ENCODE measurements at places on chromosomes 3 and 15.
A peak's percentile ranks its signal among the peaks of the same experiment; 100 is the strongest.

DNA sequence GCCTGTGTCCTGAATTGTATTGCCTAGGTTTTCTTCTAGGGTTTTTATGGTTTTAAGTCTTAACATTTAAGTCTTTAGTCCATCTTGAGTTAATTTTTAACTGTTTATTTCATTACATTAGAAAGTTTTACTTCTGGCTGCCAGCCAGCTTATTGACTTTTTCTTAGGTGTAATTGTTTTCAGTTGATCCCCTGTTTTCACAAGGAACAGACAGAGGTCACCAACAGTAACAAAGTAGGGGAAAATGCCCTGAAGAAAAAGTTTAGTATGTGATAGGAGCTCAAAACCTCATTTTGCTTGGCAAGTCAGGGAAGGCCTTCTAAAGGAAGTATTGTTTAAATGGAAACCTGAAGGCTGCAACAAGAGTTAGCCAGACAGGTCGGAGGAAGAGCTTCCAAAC is 10.4 kb downstream of the WDR48 start:
- no peak for ATAC-seq

- ATAC-seq = no peak
Observed at GRCh38 chr3:116930786-116931185, 221.2 kb downstream of the TUSC7 start.

DNA sequence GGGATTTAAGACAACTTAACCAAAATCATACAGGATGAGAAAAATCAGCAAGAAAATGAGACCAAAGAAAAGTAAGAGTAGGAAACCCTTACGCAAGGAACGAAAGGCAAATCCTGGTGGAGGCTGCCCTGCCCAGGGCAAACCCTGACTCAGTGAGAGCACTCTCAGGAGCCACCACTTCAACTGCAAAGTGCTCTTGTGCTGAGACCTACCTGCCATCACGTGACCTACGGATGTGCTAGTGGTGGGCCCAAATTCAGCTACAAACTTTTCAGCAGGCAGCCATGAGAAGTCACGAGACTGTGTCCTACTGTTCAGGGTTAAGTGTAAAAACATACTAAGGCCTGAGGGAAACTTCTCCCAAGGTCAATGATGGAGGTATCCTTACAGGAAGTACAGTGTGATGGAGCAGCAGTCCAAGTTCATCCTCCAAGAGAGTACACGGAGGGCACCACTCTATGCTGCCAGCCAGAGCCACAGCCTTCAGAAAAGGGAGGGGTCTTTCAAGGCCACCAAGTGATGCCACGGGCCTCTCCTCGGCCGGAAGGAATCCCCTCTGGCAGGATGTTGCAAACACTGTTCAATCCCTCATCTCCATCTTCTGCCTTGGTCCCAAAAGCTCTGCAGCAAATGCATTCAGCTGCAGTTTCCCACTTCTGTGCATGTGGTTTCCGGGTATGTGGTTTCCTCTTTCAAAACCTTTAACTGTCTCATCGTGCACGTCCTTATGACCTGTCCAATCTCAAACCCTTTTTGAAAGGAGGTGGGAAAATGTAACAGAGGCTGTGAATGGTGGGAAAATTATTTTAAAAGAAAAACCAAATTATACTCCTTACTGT is 9.5 kb downstream of the CHSY1 start:
- ATAC-seq = no peak

GRCh38 chr3:71039332-71039731 is 544.2 kb downstream of the FOXP1 start:
- no peak for ATAC-seq

DNA sequence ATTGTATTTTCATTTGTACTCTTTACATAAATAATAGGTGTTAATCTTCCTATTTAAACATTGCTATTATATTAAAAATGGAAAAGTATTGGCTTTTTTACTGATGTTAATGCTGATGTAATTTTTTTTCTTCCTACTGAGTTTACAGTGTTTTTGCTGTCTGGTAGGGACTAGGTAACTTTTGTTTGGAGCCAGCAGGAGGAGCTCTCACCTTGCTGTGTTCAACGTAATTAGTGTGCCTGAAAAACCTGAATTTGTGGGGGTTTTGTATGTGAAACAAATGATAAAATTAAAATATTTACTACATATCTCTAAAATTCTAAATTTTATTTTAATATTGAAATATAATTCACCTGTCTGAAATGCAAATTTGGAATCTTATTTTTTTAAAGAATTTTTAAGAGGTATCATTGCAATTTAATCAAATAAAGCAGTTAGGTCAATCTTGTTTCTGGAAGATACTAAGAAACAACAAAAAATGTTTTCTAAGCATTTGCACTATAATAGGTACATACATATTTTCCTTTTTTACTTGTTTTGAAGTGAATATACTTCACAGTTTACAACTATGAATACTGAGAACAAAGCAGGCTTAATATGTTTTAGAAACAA is 48.8 kb downstream of the EPHA6 start:
- no peak for ATAC-seq

DNA sequence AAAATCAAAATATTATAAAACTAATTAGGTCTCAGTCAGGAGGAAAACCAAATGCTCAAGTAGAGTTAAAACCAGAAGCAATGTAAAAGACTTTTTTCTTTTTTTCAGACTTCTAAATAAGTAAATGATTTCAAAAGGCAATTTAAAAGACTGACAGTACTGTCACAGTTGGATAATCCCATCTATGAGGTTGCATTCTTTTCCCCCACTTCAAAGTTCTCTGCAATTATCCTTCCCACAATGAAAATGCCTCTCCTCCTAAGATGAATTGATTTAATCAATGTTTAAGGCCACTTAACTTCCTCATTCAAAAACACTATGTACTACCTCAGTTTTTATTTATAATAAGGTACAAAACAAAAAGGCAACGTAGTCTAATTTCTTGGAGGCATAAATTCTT is 8.1 kb downstream of the MRPL3 start:
- ATAC-seq = no peak

GRCh38 chr3:24323272-24323671 is 171.4 kb downstream of the THRB start:
- no peak for ATAC-seq

DNA sequence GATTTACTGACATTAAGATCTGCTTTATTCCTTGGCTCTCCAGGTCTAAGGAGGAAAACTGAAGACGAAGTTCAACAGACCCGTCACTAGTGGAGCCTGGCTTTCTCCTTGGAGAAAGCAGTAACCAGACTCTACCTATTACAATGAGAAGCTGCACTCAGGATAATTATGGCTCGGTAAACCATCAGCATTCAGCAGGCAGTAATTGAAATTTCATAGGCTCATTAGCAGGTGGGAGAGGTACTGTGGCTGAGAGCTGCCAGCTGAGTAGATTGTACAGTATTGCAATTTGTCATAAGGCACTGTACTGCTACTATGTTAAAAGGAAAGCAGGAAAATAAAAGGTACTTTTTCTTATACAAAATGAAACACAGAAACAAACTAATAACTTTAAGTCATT is 51.2 kb downstream of the CHAC1 start:
- ATAC-seq = no peak

DNA sequence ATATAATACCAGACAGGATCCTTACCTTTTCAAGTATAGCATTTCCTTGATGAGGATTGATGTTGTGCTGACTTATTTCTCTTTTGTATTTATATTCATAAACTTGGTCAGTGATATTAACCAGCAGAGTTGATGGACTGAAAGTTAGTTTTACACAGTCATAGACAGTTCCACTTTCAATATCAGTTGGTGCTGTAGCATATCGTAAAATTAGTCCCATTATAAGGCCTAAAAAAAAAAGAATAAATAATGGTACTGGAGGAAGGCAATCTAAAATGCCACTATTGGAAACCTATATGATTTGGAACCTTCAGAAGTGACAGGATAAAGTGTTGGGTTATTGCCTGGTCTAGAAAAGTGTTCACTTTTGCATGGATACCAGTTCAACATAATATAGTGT is 16.3 kb downstream of the SLC9A9 start:
- ATAC-seq = no peak

DNA sequence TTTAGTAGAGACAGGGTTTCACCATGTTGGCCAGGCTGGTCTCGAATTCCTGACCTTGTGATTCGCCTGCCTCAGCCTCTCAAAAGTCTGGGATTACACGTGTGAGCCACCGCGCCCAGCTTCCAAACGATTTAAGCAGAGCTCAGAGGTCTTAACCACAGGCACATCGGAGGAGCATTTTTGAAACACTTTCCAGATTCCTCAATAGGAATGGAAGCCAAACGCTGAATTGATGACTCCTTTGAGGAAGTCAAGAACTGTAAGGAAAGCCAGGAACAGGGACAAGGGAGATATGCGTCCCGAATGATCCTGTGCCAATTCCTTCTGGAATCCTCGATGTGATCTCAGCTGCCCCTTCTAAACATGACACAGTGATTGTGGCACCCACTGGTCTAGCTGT is 40.0 kb downstream of the TRH start:
- no peak for ATAC-seq

- no peak for ATAC-seq
Observed at GRCh38 chr15:62343397-62343796, 178.3 kb upstream of the C2CD4B start.

- ATAC-seq = no peak
Observed at GRCh38 chr15:42079401-42079908, 14.9 kb downstream of the PLA2G4D start.

DNA sequence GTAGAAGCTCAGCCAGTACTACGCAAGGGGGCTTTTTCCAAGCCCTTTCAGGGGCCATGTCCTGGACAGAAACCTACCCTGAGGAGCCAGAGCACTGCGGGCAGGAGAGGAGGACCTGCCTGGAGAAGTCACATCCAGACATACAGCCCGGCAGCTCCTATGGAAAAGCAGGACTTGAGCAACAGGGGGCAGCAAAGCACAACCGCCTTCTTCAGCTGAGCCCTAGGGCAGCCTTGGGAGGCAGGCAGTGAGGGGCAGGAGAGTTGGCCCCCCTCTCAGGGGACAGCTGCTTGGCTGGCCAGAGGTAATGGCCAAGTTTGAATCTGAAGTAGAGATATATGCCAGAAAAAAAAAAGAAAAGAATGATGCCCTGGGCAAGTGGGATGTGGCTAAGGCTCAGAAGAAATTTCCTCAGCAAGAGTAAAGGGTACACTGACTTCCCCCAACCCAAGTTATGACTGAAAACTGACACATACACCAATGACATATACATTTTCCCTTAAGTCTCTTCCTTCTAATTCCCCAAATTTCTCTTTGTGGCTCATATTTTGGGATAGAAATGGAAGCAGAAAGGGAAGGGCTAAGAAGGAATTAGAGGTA is 56.9 kb downstream of the CYP19A1 start:
- peak; percentile 67 for ATAC-seq

DNA sequence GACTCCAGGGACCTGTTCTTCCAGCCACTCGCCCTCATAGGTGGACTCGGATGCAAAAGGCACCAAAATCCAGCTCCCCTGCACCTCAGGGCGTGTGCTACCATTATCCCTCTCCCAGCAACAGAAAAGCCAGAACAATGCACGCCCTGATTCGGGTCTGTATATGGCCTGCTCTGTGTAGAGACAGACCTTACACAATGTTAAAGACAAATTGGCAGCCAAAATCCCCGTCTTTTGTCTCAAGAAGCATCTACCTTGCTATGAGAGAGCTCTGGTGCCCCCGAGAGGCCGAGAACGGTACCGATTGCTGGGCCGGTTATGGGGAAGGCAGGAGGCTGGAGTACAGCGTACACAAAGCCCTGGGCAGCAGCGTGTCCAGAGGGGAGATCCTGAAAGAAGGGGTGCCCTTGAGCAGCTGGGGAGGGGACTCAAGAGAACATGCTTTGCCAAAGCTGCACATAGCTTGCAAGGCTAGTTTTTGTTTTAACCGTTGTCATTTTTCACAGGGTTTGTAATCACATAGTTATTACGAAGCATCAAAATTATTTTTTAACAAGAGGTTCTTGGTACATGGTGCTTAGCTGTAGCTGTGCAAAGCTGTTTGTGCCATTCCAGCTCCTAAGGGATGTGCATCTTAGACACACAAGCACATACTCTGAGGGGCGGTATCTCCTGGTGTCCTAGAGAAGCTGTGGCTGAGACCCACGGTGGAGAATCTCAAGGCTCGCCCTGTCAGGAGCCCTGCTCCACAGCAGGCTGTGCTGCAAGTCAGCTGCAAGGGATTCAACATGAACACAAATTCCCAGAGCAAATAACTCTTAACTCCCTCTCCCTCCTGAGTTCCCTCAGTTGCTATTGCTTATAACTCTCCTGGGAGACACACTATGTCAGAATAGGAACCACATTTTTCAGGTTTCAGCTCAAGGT is 461.5 kb upstream of the PPP2R3A start:
- peak; percentile 53 for ATAC-seq

GRCh38 chr15:63448266-63448665 is 56.1 kb upstream of the USP3 start:
- ATAC-seq = no peak

DNA sequence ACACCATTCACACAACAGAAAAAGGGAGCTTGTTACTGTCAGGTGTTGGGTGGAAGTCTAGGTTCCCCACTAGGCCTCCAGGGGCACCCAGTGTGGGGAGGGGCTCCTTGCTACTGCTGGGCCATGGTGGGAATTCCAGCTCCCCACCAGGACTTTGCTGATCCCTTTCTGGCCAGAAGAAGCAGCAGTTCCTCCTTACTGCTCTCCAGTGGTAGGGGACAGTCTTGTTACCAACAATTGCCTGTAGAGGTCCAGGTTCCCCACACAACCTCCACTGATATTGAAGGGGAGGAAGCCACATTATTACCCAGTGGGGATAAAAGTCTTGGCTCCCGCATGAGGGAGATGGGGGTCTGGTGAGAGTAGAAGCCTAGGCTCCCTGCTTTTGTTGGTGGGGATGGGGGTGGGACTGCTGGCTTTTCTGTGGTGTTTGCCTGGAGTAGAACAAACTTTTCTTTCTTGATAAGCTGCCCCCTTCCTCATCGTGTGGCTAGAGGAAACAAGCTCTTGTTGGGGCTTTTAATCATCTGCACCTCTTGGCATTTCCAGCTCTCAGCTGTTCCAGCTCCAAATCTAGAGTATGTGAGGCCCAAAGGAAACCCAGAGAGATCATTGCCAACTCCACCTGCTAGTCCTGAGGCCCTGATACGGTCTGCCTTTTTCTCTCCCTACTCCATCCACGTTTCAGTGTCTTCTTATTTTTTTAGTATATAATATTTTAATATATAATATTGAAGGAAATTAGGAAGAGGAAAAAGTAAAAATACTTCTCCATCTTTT is 824.2 kb downstream of the AGBL1 start:
- no peak for ATAC-seq

GRCh38 chr3:41053220-41053619 is 146.1 kb upstream of the CTNNB1 start:
- no peak for ATAC-seq

GRCh38 chr3:142013326-142013980 is 135.9 kb downstream of the TFDP2 start:
- ATAC-seq = peak; percentile 62

GRCh38 chr15:49908933-49909295 is 210.1 kb downstream of the ATP8B4 start:
- no peak for ATAC-seq

DNA sequence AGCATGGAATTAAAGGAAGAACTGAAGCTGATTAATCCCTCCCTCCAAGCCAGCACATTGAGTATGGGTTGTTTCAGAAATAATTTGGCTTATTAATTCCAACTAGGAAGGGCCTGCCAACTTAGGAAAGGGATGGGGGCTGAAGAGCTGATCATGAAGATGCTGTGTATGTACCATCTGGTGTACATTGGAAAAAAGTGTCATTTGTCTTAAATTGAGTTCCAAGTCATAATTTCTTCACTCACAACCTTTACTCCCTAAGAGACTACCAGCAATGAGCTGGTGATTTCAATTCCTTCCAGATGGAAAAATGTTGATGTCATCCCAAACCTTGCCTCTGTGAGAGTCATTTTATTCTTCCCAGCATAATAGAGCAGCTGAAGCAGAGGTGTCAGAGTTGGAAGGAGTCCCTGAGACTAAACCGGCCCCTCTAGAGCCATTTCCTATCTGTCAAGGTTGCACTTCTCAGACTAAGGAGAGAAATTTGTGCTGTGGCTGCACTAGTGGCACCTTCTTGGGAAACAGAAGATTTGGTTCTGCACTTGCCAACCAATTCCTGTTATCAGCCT is 79.4 kb downstream of the GTPBP8 start:
- ATAC-seq = peak; percentile 28

Measured in gastroesophageal sphincter (tissue), 4 donors.